ENCODE measurements at places on chromosomes 7 and 10.

DNA sequence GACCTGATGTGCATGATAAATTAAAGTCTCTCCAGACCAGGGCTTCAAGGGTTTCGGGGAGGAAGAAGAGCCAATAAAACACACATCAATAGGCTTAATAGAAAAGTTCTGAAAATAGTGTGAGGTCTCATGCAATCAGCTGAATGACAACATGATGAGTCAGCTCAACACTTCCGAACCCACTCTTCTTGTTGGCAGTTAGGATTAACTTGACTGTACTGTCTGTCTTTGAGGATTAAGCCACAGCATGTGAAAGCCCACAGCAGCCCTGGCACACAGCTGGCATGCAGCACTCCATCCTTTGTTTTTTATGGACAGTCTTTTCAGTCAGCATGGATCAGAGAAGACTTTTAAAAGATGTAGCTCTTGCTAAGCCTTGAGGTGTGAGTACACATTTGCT lies 526.9 kb upstream of the VSTM2A start:
- DNase-seq: no peak

GRCh38 chr7:116283595-116284204 lies 73.4 kb downstream of the TES start:
- DNase-seq: no peak

DNA sequence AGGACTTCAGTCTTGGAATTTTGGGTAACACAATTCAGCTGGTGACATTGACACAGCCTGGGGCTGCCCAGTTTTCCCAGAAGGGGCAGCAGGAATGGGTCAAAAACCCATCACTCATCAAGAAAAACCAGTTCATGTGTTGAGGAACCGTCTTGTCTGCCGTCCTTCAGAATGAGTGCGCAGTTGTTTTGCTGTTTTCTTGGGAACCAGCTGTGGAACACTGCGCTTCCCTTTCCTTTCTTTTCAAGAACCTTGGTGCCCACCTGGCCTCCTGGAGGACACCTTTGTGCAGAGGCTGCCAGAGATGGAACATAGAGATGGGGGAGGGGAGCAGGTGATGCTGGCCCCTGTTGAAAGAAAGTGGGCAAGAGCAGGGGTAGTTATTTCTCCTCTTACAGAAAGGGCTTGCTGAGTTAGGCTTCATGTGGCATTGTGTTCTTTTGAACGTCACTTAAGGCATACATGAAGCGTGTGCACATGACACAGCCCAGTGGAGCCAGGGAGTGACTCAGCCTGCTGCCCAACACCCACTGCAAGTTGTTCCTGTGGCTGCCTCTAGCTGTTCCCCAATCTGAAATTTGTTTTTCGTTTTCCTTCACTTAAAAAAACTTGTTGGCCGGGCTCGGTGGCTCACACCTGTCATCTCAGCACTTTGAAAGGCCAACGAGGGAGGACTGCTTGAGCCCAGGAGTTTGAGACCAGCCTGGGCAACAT lies 87.4 kb upstream of the TNS3 start:
- DNase-seq: peak; percentile 23

- DNase-seq: no peak
Measured at GRCh38 chr10:131205556-131205955, 106.0 kb downstream of the TCERG1L start.

GRCh38 chr7:54788664-54789063 lies 29.7 kb upstream of the SEC61G start:
- DNase-seq: peak; percentile 7

- DNase-seq: no peak
Measured at GRCh38 chr7:27615420-27616185, 47.1 kb downstream of the HIBADH start.

DNA sequence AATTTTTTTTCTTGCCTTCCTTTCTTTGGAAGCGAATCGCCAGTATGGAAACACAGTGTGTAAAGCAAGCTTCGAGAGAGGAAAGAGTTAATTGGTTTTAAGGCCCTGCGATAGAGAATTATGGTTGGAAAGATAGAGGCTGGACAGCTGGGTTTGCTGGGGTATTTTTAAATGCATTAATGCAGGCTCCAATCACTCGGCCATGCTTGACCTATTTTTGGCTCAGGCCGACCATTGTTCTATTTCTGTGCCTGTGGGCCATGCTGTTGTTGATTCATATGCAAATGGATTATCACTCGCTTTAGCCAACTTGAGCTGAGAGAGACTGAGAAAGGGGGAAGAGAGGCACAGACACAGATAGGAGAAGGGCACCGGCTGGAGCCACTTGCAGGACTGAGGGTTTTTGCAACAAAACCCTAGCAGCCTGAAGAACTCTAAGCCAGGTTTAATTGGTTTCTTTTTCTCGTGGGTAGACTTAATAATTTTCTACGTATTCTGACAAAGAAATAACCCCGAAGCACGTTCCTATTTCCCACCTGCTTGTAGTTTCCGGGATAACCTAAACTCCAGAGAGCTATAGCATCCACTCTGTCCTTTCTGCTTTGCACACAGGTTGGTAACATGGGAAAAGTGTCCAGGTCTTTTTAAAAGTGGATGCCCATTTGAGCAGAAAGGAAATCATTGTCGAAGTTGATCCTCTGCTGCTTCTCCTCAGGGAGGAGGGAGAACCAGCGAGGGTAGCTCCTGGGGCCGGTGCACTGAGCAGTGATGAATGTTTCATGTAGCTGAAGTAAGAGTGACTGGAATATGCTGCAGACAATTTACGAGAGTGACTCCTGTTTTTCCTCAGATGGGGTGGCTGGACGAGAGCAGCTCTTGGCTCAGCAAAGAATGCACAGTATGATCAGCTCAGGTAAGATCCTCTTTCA lies at the start of gene HDAC9:
Gene HDAC9, plus strand, starts transcription at position 338 of the 929 bp plus-strand sequence. Its CDS starts 554 bp downstream, at position 892.
- DNase-seq: no peak

- DNase-seq: no peak
Measured at GRCh38 chr10:127464561-127464960, 84.5 kb upstream of the NPS start.

DNA sequence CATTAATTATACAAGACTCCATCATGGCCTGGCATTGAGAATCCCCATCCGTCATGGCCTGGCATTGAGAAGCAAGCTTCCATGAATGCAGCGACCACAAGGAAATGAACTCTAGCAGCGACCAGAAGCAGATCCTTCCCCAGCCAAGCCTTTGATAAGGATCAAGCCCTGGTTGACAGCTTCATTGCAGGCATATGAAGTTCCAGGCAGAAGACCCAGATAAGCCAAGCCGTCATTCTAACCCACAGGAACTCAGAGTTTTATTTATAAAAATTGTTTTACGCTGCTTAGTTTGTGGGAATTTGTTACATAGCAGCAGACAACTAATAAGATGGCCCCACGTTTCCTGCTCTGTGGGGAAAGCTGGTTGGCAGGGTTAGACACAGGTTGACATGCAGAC lies 642.3 kb downstream of the GATA3 start:
- no peak for DNase-seq

DNA sequence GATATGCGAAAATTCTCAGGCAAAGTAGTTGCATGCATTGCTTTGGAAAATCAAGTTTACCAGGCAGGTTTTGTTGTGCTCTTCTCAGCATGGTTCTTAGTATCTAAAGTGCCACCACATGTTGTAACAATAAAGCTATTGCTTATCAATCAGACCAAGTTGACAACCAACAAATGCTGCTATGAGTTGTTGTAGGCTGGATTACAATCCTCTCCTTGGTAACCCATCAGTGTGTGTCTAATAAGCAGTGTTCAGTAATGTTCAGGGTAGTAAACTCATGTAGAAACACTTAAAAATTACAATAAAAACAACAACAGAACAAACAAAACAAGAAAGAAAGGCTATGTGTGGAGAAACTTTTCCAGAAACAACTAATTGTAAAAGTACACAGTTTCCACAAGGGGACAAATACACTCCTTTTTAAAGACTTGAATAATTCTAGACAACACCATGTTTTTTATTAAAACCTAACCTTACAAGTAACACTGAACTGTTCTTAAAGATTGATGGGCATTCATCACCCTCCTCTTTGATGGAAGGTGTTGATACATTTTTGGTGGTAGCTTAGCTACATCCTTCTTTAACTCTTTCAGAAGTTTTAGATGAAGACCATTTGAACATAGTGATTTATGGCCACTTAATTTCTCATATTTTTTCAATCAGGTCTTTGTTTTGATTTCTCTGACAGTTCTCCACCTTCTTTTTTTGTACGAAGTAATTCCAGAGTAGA lies 370.9 kb upstream of the SEMA3A start:
- no peak for DNase-seq

- DNase-seq: no peak
Measured at GRCh38 chr7:131265227-131265626, 62.4 kb upstream of the MKLN1 start.

GRCh38 chr7:24392774-24393173 lies 108.8 kb downstream of the NPY start:
- DNase-seq: no peak

GRCh38 chr10:13449296-13449695 lies 79.5 kb downstream of the BEND7 start:
- DNase-seq: no peak

DNA sequence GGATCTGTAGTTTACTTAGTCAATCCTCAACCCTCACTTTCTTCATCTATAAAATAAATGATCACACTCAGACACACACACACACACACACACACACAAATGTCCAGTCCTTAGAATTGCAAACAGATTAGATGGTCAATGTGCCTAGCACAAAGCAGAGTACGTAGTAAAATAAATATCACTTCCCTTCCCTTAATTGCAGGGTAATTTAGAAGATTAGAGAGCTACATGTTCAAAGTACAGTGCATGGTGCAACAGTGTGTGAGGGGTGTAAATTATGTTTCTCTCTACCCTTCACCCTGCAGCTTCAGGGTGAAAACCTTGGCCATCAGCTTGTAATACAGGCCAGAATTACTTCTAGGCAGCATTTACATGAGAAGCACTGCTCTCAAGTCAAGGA lies 187.0 kb upstream of the GHITM start:
- no peak for DNase-seq

- DNase-seq: peak; percentile 50
Measured at GRCh38 chr7:149621776-149622175, 124.2 kb upstream of the ZNF746 start.

- DNase-seq: no peak
Measured at GRCh38 chr10:52443419-52444388, 129.6 kb downstream of the DKK1 start.

GRCh38 chr7:69105092-69105491 lies 493.2 kb upstream of the AUTS2 start:
- DNase-seq: no peak

DNA sequence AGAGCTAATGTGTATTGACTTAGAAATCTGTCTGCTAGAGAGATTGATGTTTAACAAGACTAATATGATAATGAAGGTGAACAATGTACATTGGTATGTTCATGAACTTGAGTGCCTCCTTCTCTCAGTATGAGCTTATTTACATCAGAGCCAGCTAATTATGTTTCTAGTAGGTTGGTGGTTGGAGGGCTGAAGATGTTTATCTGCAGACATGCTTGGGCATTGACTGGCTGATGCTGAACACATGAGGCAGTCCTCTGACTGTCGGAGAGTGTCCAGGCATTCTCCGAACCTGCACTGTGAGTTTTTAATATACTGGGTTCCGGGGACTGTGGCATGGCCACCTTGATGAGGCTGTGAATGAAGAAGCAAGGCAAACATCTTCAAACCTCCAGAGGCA lies 47.5 kb downstream of the BMPER start:
- no peak for DNase-seq

- DNase-seq: no peak
Measured at GRCh38 chr10:76428551-76429367, 997.3 kb downstream of the LRMDA start.

GRCh38 chr7:154375956-154376355 lies 323.8 kb downstream of the DPP6 start:
- DNase-seq: no peak

- DNase-seq: no peak
Measured at GRCh38 chr7:42628054-42628453, 283.8 kb downstream of the C7orf25 start.

DNA sequence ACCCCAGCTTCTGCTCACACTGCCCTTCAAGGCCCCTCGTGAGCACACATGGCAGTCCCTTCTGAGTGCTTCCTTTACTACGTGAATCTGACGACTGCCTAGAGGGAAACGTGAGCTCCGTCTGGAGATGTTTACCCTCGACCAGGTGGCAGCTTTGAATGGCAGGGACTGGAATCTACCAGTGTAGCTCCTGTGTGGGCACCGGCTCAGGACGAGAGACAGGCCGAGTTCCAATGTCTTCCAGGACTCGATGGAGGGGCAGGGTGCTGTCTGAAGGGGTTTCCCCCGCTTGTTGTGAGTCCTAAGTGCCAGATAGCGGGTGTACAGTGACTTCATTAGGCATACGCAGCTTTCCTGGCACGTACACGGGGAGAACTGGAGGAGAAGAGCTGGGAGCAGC lies 229.9 kb downstream of the ADARB2 start:
- DNase-seq: no peak

GRCh38 chr7:104039363-104039762 lies 49.9 kb upstream of the RELN start:
- DNase-seq: no peak

GRCh38 chr10:86684331-86685097 lies 16.2 kb downstream of the LDB3 start:
- DNase-seq: no peak

DNA sequence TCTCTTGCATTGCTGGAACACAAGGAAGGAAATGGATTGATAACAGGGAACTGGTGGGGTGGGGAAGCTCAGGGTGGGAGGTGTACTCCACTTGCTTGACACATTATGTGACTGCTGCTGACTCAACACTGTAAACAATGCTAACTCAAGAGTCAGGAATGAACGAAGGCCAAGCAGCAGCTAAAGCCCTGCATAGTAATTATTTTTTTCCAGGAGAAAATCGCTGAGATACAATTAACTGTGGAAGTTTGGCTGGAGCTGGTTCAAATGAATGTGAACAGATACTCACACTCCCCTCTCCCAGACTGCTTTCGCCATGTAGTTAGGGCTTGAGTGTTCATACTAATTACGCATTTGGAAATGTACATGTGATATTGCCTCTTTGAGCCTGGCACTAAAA lies 170.9 kb upstream of the AOAH start:
- no peak for DNase-seq

DNA sequence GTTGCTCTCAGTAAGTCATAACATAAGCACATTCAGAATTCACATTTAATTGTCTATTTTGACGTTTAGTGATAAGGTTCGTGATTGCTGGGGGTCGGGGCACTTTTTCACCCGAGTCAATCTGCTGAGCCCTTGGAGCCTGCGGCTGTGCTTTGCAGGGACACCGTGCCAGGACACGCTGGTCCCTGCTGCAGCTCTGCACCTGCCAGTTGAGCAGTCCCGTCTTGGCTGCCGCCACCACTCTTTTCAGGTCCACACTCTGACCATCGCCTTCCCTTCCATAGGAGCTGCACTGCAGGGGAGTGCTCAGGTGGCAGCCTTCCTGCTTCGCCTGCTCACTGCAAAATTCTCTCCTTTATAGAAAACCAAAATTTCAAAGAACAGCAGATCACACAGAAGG lies 36.4 kb downstream of the CUL1 start:
- no peak for DNase-seq

- no peak for DNase-seq
Measured at GRCh38 chr10:79044846-79045245, 23.9 kb upstream of the ZMIZ1 start.
